ENCODE measurements at places on chromosomes 16 and 17. TPM values are rescaled to one million over a fixed set of nuclear protein-coding genes. Genes with fewer than 3 reads are reported as not detected.

- H3K27me3 ChIP-seq = no peaks in the 10 kb centered on the region
- H3K4me3 ChIP-seq = peak overlapping the region; percentile 83
- DNase-seq = no peak
- peaks cover 51% of the 10 kb centered on the region for H3K4me1 ChIP-seq
Observed at GRCh38 chr16:27314986-27315332, 1.2 kb downstream of the IL4R start.

- no peaks in the 10 kb centered on the region for H3K27me3 ChIP-seq
- H3K4me3 ChIP-seq = no peak overlapping the region
- H3K4me1 ChIP-seq = peaks cover 3% of the 10 kb centered on the region
Observed at GRCh38 chr16:407253-407652, 5.6 kb downstream of the DECR2 start.

Gene MYH13
- total RNA-seq = 0.18 TPM

Gene TBC1D3I
- 0.57 TPM for total RNA-seq

Gene KCNJ12
- total RNA-seq = not detected

DNA sequence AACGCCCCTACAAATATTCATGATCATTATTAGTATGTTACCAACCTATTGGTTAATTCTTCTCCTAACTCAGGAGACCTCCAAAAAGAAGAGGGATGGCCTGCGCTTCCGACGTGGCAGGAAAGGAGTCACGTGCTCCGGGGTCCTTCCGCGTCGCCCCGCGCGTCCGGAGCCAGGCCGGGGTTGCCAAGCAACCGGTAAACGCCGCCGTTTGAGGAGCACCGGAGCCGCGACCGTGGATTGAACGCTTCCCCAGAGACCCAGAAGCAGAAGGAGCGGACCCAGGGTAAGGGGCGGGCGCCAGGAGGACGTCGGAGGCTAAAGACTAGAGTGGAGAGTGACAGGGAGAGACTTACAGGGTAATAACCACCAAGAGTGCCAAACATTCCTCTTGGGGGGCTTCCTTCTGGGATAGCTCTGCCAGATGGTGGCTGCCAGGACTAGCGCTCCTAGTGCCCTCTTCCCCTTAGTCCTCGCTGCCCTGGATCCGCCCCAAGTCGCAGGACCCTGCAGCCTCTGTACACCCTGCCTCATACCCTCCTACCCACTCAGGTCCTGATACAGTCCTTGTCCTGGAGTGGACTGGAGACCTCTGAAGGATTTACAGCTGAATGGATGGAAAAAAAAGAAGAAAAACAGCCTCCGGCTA, at the start of gene DNAI2:
Gene DNAI2, plus strand, starts transcription at position 175 of the 649 bp plus-strand sequence. CDS start 7,584 bp downstream, outside the sequence.
- H3K4me3 ChIP-seq = no peak within 1 kb of the TSS
- no peak for DNase-seq
- no peak within 1 kb of the TSS for H3K27ac ChIP-seq
- H3K4me1 ChIP-seq = peaks cover 4% of the 10 kb centered on the region

DNA sequence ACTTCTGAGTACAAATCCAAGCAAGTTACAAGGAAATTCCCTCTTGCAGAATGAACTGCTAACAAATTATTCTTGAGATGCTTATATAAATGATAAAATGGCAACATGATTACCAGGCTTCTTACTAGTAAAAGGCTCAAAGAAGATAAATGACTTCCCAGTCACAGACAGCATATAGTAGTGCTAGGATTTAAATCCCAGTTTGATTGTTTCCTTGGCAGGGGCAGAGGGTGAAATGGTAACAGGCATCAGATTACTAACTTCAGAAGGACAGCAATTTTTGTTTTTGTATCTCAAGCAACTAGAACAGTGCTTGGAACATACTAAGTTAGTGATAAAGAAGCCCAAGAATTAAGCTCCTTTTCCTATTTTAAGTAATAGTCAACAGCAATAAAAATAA, 102.8 kb downstream of the SSH2 start:
- H3K4me1 ChIP-seq = no peaks in the 10 kb centered on the region
- no peak overlapping the region for H3K4me3 ChIP-seq
- DNase-seq = no peak
- H3K27me3 ChIP-seq = no peaks in the 10 kb centered on the region

Gene EVPL
- total RNA-seq = 222 TPM

DNA sequence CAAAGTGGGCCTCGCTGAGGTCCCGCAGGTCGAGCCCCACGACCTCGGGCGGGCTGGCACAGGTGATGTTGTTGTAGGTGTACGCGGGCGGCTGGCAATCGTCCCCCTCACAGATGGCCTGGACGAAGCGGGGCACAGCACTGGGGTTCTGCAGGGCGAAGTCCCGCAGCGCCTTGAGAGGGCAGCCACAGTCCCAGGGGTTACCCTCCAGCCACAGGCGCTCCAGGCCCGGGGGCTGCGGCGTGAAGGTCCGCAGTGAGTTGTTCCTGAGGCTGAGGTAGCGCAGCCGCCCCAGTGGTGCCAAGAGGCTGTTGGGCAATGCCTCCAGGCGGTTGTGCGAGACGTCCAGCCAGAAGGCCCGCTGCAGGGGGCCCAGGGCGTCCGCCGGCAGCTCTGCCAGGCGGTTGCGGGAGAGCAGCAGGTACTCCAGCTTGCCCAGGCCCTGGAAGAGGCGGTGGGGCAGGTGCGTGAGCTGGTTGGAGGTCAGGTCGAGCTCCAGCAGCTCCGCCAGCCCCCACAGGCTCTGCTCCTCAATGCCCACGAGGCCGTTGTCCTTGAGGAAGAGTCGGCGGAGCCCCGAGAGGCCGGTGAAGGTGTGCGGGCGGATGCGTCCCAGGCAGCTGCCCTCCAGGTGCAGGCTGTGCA, 2.8 kb downstream of the IGFALS start:
- no peaks in the 10 kb centered on the region for H3K36me3 ChIP-seq
- peaks cover 49% of the 10 kb centered on the region for H3K4me1 ChIP-seq
- no peak for DNase-seq
- no peaks in the 10 kb centered on the region for H3K27me3 ChIP-seq
- no peak overlapping the region for H3K27ac ChIP-seq

- no peaks in the 10 kb centered on the region for H3K27me3 ChIP-seq
- DNase-seq = no peak
- no peak overlapping the region for H3K4me3 ChIP-seq
- H3K4me1 ChIP-seq = no peaks in the 10 kb centered on the region
Observed at GRCh38 chr17:14559264-14560119, 258.6 kb downstream of the HS3ST3B1 start.

DNA sequence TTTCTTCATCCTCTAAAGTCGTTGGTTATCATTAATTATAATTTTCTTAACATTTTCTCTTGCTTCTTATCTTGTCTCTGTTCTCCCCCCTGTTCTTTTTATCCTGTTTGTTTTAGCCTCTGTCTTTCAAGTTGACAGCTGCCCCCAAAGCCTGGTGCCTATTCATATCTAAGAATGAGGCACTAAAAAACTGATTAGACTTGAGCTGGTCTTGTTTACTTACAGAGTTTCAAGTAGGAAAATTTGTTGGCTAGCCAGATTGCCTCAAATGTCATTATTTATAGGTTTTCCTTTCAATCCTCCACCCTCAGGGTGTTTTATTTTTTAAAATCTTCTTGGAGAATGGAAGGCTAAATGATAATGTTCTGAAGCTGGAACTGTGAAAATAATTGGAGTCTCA, 236.0 kb downstream of the UTP18 start:
- no peaks in the 10 kb centered on the region for H3K4me1 ChIP-seq
- no peak overlapping the region for H3K27ac ChIP-seq
- no peak for DNase-seq
- H3K4me3 ChIP-seq = no peak overlapping the region
- H3K36me3 ChIP-seq = no peaks in the 10 kb centered on the region

DNA sequence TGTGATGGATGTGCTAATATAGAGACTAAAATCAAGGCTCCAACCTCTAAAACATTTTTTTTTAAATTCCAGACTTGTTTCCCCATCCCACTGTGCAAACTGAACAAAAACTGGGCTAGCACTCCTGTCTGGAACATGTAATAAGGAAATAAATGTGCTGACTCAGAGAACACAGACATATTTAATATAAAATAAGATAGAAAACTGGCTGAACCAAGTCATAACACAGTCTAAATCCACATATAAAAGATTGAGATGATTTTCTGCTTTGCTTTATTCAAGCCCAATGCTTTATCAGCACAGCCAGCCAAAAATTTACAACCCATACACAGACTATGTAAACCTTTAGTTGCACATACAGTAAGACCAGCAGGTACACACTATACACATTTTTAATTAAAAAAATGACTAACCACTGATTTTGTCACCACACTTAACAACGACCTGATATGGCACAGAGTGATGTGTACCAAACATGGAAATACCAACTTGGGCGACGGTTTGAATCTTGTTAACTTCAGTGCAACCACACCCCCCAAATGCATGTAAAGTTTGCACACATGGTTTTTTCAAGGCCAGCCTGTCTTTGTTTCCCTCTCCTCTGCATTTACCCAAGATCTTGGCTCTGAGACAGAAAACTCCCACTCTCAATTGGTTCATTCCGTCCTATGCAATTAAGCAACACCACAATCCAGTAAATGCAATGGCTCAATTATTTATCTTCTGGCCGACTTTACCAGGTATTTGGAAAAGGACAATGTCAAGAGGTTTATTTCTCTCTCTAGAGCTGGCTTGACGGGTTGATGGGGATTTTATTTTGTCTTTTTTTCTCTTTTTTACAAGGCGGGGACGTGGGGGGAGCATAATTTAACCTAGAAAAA, 1.2 kb downstream of the STAT3 start:
- H3K36me3 ChIP-seq = peaks cover 19% of the 10 kb centered on the region
- peak overlapping the region; percentile 100 for H3K27ac ChIP-seq
- DNase-seq = no peak
- H3K4me1 ChIP-seq = peaks cover 67% of the 10 kb centered on the region

DNA sequence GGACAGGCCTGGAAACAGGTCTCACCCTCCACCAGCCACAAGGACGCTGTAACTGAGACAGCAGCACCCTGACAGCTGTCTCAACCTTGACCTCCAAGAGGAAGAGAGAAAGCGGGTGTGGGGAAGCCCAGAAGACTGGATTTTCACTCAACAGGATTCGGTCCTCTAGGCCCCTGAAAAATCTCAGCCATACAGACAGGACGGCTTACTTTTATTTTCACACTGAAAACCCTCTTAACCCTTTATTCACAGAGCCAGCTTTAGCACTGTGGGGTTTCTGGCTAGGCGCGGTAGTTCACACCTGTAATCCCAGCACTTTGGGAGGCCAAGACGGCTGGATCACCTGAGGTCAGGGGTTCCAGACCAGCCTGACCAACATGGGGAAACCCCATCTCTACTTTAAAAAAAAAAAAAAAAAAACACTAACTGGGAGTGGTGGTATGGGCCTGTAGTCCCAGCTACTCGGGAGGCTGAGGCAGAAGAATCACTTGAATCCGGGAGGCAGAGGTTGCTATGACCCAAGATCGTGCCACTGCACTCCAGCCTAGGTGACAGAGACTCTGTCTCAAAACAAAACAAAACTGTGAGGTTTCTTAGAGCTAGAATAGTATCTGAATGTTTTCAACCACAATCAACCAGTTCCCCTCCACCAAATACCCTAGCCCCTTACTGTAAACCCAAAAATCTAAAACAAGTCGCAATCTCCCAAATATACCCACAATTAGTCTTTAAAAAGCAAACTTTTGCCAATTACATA, 5.3 kb downstream of the ANKRD11 start:
- peaks cover 90% of the 10 kb centered on the region for H3K4me1 ChIP-seq
- H3K36me3 ChIP-seq = no peaks in the 10 kb centered on the region
- no peaks in the 10 kb centered on the region for H3K27me3 ChIP-seq
- DNase-seq = no peak
- H3K27ac ChIP-seq = peak overlapping the region; percentile 52

Gene PIMREG
- 4.6 TPM for total RNA-seq

DNA sequence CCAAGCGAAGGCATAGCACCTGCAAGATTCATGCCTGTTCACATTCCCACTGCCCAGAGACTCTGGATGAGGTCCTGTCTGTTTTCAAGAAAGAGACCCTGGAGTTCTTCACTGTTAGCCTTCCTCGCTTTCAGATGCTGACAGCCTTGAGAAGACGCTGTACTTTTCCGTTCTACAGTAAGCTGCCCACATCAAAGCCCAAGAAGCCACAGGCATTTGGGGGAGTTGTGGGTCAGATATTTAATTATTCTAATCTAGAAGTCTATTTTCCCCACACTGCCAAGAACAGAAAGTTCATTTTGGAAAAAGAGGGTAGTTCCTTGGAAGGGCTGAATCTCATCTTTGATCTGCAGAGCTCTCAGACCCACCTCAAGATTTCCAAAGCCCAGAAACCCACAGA, 127.9 kb downstream of the AXIN2 start:
- no peaks in the 10 kb centered on the region for H3K36me3 ChIP-seq
- H3K27ac ChIP-seq = no peak overlapping the region
- no peak for DNase-seq
- H3K4me1 ChIP-seq = no peaks in the 10 kb centered on the region
- H3K27me3 ChIP-seq = no peaks in the 10 kb centered on the region
- no peak overlapping the region for H3K4me3 ChIP-seq

DNA sequence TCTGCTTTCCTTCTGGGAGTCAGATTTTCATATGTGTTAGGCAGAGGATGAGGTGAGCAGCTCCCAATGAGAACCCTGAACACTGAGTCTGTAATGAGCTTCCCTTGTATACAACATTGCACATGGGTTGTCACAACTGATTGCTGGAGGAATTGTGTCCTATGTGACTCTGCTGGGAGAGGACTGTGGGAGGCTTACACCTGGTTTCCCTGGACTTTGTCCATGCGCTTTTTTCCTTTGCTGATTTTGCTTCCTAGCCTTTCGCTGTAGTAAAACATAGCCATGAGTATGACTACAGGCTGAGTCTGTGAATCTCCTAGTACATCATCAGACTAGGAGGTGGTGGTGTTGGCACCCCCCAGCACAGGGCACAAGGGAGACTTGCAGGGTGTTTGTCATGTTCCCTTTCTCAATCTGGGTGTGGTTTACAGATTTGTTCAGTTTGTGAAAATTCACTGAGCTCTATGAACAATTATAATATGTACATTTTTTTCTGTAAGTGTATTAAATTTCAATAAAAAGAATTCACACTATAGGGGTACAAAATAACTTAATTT, 1.7 kb upstream of the PLK1 start:
- no peak for DNase-seq
- H3K27me3 ChIP-seq = no peaks in the 10 kb centered on the region
- peaks cover 67% of the 10 kb centered on the region for H3K36me3 ChIP-seq
- H3K4me3 ChIP-seq = no peak overlapping the region
- no peak overlapping the region for H3K27ac ChIP-seq

DNA sequence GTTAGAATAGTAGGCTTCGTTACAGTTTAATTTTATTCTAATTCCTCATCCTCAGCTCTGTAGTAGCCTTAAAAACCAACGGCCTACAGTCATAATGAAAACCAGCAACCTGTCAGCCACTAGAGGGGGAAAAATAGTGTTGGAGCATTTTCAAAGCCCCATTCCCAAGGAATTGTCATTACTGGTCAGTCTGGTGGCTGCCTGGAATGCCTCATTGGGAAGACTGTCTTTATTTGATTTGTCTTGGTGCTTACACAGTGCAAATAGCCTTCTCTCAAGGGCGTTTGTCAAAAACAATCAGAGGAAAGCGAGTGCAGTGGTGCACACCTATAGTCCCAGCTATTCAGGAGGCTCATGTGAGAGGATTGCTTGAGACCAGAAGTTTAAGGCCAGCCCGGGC, 4.7 kb downstream of the LPCAT2 start:
- no peaks in the 10 kb centered on the region for H3K36me3 ChIP-seq
- DNase-seq = no peak
- no peaks in the 10 kb centered on the region for H3K27me3 ChIP-seq
- H3K4me1 ChIP-seq = no peaks in the 10 kb centered on the region

Data from esophagus squamous epithelium (tissue), 5 donors.